ENCODE measurements at places on chromosomes 4 and X. TPM values are rescaled to one million over a fixed set of nuclear protein-coding genes. Genes with fewer than 3 reads are reported as not detected.

TKTL2 gene
- 0.87 TPM for total RNA-seq

FMR1 gene
- 18.7 TPM for total RNA-seq

FAT4 gene
- total RNA-seq, result 7.6 TPM

EDNRA gene
- 24.6 TPM for total RNA-seq

NONO gene
- total RNA-seq, result 123 TPM

ARHGAP24 gene
- 6.4 TPM for total RNA-seq

UGT2B7 gene
- total RNA-seq, result not detected

ZCCHC13 gene
- not detected for total RNA-seq

UTP3 gene
- 16.1 TPM for total RNA-seq

LONRF3 gene
- total RNA-seq, result 15.8 TPM

SLC25A5 gene
- 108 TPM for total RNA-seq

TBC1D1 gene
- total RNA-seq, result 165 TPM

SPANXN4 gene
- not detected for total RNA-seq

GAGE12E gene
- not detected for total RNA-seq

DDIT4L gene
- not detected for total RNA-seq

FREM3 gene
- total RNA-seq, result not detected

WDR13 gene
- 215 TPM for total RNA-seq

GALNTL6 gene
- 0.58 TPM for total RNA-seq

SPANXN3 gene
- total RNA-seq, result not detected

RAB39B gene
- not detected for total RNA-seq

ACOX3 gene
- 27.7 TPM for total RNA-seq

CXCL8 gene
- total RNA-seq, result 3.6 TPM

XIAP gene
- total RNA-seq, result 10.5 TPM

PDGFRA gene
- 44.6 TPM for total RNA-seq

GAGE13 gene
- not detected for total RNA-seq

CCDC158 gene
- total RNA-seq, result not detected

XAGE1B gene
- not detected for total RNA-seq

IQCM gene
- total RNA-seq, result not detected

LRP2BP gene
- total RNA-seq, result 4.8 TPM

FMR1NB gene
- total RNA-seq, result not detected

TCEAL7 gene
- total RNA-seq, result 51.3 TPM

CT55 gene
- not detected for total RNA-seq

HGFAC gene
- total RNA-seq, result not detected

TLL1 gene
- 4.4 TPM for total RNA-seq

UCP1 gene
- not detected for total RNA-seq

TEX13D gene
- total RNA-seq, result not detected

GK2 gene
- total RNA-seq, result not detected

FGF13 gene
- 4.6 TPM for total RNA-seq

LRCH2 gene
- total RNA-seq, result 6.7 TPM

APOO gene
- total RNA-seq, result 22.3 TPM

TKTL1 gene
- not detected for total RNA-seq

SLITRK4 gene
- 6.2 TPM for total RNA-seq

SLC2A9 gene
- total RNA-seq, result 2.3 TPM

CENPE gene
- total RNA-seq, result 3.2 TPM

CXCL6 gene
- 4.3 TPM for total RNA-seq

CLDN2 gene
- not detected for total RNA-seq

RHOXF2B gene
- not detected for total RNA-seq

FAT1 gene
- total RNA-seq, result 104 TPM

CENPVL1 gene
- not detected for total RNA-seq

MAGEA1 gene
- not detected for total RNA-seq

SPIN4 gene
- total RNA-seq, result 0.29 TPM

SPANXA1 gene
- total RNA-seq, result not detected

All from stomach (tissue), 19 donors.